ENCODE measurements at places on chromosomes 7 and 10.

DNA sequence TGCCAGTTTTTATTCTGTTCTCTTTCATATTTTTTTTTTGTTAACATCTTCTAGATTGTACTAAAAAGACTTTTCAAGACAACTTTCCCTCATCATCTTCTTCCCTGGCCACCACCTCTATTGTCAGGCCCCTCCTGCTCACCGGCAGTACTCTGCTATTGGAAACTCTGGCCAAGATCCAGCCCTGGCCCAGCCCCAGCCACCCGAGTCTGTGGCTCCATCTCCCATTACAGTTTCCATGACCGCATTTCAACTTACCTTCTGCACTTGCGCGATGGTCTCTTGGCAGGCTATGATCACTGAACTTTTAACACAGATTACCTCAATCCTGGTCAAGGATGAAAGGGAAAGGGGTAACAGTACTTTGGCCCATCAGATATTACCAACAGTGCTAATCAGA is 137.7 kb upstream of the POM121L12 start:
- H3K36me3 ChIP-seq: no peaks in the 10 kb centered on the region
- no peaks in the 10 kb centered on the region for H3K4me1 ChIP-seq
- no peak overlapping the region for H3K27ac ChIP-seq
- H3K4me3 ChIP-seq: no peak overlapping the region

DNA sequence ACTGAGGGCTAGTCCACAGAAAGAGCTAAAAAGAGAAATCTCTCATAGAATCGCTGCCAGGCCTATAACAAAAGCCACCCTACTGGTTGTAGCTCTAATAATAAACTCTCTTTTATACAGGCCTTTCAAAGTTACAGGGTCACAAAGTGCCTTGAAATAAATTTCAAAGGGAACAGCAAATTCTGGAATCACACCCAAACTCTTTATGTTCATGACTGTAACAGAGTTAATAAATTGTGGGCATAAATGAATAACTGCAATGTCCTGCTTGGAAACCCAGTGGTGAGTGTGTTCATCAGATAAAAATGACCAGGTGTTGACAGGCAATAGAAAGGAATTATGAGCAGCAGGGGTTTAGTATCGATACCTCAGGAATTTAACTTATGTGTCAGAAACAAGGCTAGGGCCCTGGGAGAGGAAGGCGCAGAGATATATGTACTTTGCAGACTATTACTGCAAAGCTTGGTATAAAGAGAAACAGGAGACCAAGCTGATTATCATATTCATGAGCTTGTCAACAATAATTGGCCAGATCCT is 9.3 kb downstream of the CDC14C start:
- H3K4me3 ChIP-seq: no peak overlapping the region
- DNase-seq: no peak
- peaks cover 3% of the 10 kb centered on the region for H3K36me3 ChIP-seq
- no peaks in the 10 kb centered on the region for H3K27me3 ChIP-seq
- no peaks in the 10 kb centered on the region for H3K4me1 ChIP-seq

DNA sequence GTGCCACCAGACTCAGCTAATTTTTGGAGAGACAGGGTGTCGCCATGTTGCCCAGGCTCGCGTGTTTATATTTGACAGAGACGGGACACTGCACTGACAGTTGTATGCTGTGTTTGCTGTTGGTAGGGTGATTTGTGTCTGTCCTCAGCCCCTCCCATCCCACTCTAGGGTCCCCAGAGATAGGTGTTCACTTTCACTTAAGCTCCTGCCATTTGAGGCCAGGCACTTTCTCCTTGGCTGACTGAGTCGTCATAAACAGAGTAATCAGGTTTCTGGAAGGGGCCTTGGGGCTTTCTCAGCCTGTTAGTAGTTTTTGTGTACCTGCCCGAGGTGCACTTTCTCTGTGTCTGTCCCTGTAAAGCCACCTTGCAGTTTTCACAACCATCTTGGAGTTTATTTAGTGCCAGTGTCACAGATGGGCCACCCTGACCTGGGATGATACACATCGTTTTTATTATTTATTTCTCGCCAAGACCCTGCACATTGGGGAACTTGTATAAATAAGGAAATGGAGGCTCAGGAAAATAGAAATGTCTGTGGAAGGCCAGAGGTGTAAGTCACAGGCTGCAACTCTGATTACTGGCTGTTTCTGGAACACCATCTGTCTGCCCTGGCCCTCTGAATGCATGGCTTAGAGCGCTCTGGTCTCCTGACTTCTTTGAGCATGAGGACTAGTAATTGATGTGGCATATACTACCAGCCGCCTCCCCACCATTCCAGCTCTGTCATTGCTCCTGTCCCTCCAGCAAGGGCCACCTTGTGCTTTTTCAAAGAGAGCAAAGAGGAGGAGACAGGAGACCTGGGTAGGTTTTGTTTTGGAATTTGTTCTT is 81.9 kb upstream of the PDCD4 start:
- no peak for DNase-seq
- no peak overlapping the region for H3K4me3 ChIP-seq
- peaks cover 3% of the 10 kb centered on the region for H3K4me1 ChIP-seq
- peak overlapping the region; percentile 40 for H3K27ac ChIP-seq

- no peak overlapping the region for H3K4me3 ChIP-seq
- H3K4me1 ChIP-seq: no peaks in the 10 kb centered on the region
- H3K36me3 ChIP-seq: no peaks in the 10 kb centered on the region
Measured at GRCh38 chr10:125096371-125096770, 64.0 kb downstream of the CTBP2 start.

- no peaks in the 10 kb centered on the region for H3K27me3 ChIP-seq
- no peak for DNase-seq
- H3K4me1 ChIP-seq: no peaks in the 10 kb centered on the region
- H3K4me3 ChIP-seq: no peak overlapping the region
Measured at GRCh38 chr7:120398284-120399000, 125.5 kb downstream of the KCND2 start.

DNA sequence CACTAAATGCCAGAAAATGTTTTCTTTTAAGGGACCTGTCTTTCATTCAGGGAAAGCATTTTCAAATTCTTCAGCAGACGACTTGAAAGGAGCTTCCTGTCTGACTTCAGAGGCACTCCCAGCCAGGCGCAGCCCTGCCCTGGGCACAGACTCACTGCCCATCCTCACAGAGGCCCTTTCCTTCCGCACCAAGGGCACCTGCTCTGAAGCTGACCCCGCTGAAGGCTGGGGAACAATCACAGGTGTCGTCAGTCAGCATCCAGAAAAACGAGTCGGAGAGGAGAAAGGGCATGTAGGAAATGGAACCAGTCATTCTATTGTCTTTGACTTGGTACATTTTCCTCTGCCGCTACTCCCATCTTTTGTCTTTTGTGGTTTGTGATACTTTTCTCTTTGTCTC is 125.3 kb upstream of the PARD3 start:
- no peak for DNase-seq
- H3K4me1 ChIP-seq: no peaks in the 10 kb centered on the region
- no peak overlapping the region for H3K4me3 ChIP-seq
- H3K36me3 ChIP-seq: no peaks in the 10 kb centered on the region

- no peaks in the 10 kb centered on the region for H3K4me1 ChIP-seq
- no peaks in the 10 kb centered on the region for H3K36me3 ChIP-seq
- DNase-seq: no peak
- H3K27ac ChIP-seq: no peak overlapping the region
- H3K4me3 ChIP-seq: no peak overlapping the region
Measured at GRCh38 chr10:14378387-14378960, 47.8 kb upstream of the FRMD4A start.

Measured in breast epithelium (tissue), 4 donors.